ENCODE measurements at places on chromosomes 3 and 15.

- peak; percentile 0 for DNase-seq
These were observed 44.6 kb upstream of the CFAP20DC start for GRCh38 chr3:59094446-59094845.

DNA sequence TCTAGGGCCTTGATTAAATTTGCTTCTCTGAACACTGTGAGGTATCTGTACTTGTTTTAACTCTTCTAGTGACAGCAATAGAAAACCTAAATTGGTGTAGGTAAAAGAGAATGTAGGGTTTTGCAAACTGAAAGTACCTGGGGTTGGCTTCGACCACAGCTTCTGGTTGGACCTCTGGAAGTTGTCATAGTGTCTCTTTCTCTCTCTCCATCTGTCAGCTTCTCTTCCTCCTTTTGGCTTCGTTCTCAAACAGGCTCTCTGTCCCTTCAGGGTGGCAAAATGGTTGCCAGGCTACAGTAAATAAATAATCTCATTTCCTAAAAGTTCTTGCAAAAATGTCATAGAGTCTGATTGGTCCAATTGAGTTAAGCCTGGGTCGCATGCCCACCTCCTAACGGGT lies 149.3 kb upstream of the CTDSPL start:
- DNase-seq = no peak

DNA sequence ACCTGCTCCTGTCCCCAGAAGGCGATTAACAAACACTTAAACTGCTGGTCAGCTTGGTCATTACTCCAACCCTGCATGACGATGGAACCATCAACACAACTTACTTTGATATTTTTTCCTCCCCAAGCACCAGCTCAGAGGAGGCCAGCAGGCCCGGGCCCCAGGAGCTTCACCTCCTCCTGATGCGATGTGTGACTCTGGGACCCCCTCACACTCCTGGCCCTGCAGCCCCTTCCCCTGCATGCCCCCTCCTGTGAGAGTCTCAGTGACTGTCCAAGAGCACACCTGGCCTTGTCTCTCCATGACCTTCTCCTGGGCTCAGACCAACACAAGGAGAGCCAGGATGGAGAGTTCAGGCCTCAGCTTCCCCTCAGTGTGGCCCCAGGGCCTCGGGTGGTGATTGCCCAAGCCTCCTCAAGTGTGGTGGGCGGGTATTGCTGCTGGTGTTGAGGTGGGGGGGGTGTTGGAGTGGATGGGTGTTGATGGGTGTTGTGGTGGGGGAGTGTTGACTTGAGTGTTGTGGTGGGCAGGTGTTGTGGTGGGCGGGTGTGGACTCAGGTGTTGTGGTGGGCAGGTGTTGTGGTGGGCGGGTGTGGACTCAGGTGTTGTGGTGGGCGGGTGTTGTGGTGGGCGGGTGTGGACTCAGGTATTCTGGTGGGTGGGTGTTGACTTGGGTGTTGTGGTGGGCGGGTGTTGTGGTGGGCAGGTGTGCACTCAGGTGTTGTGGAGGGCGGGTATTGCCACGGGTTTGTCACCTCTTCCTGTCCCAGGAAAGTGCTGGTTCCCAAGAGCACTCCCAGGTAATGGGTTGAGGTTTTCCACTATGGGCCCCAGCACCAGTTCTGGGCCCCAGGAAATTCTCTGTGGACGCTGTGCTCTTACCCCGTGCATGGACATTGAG lies 68.1 kb downstream of the TFRC start:
- no peak for DNase-seq

DNA sequence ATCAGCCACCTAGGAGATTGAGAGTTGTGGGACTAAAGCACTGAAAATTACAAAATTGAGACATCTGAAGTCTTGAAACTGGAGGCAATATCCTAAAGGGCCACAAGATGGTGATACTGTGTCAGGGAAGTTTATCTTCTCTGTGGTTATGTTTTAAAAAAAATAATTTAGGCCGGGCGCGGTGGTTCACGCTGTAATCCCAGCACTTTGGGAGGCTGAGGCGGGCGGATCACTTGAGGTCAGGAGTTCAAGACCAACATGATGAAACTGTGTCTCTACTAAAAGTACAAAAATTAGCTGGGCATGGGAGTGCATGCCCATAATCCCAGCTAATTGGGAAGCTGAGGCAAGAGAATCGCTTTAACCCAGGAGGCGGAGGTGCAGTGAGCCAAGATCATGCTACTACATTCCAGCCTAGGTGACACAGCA lies 17.9 kb upstream of the NIT2 start:
- no peak for DNase-seq

GRCh38 chr3:125437631-125438435 lies 62.7 kb upstream of the ZNF148 start:
- DNase-seq = no peak

GRCh38 chr3:123724306-123724705 lies 139.5 kb upstream of the HACD2 start:
- DNase-seq = no peak
